Colonic mucosa (tissue), 4 donors: ENCODE measurements at places on chromosomes 11 and 22. TPM values are rescaled to one million over a fixed set of nuclear protein-coding genes. Genes with fewer than 3 reads are reported as not detected.

- DNase-seq, result no peak
Measured at GRCh38 chr22:32557925-32558324, 83.3 kb downstream of the FBXO7 start.

Gene PHETA2
- total RNA-seq, result 11.6 TPM

- DNase-seq, result no peak
Measured at GRCh38 chr22:44438481-44439131, 59.4 kb downstream of the RTL6 start.

DNA sequence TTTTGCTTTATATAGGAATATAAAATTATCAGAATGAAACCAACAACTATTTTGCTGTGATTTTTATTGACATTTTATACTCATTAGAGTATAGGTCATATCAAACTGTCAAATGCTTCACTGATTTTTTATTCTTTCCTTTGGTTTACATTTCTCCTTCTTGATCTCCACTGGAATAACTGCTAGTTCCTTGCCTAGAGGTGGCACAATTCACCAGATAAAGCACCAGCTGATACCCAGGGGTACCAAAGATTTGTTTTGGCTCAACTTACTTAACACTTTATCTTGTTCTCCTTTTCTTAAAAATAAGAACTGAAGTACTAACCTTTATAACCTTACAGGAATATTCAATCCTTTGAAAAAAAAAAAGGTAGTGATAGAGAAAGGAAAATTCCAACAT, 725.1 kb upstream of the CHORDC1 start:
- no peak for DNase-seq

Gene SLC22A25
- total RNA-seq, result not detected

Gene SLC22A12
- total RNA-seq, result not detected

Gene MS4A4A
- total RNA-seq, result 5.6 TPM
